ENCODE measurements at places on chromosomes 3 and 15.

DNA sequence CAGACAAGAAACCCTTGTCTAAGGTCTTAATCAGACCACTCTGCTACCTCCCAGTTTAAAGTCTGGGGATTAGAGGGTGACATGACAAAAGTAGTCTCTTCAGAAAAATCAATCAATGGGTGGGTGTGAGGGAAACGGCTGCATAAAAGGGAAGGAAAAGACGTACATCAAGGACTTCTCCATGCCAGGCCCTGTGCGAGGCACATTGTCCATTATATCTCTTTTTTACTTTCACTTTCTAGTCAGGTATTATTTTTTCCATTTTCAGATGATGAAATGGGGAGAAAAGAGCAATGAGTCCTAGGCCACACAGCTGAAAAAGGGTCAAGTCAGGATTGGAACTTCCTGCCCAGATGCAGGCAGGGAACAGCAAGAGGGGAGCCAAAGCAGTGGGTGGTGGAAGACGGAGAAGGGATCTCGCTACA, 4.6 kb upstream of the CX3CR1 start:
- no peak for DNase-seq

- no peak for DNase-seq
Measured at GRCh38 chr3:18531662-18532061, 106.5 kb upstream of the SATB1 start.

DNA sequence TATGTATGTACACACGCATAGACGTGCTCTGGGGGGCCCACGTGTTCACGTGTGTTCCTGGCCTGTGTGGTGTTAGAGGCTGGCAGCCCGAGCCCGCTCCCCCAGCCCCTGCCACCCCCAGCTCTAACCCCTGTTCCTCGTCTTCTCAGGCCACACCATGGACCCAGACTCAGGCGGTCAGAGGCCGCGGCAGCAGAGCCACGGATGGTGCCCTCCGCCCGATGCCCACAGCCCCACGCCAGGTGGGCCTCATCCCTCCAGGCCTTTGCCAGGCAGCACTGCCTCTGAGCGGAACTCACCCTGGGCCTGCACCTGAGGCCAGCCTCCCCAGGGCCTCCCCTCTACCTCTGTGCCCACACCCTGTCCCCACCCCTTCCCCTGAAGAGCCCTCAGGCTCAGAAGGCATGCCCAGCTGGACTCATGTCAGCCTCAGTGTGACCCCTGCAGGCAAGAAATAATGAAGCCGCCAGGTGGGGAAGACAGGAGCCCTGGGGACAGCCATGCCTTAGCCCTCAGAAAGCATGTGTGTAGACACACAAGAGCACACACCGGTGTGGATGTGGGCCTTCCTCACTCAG, 16.4 kb upstream of the GNAT1 start:
- no peak for DNase-seq

DNA sequence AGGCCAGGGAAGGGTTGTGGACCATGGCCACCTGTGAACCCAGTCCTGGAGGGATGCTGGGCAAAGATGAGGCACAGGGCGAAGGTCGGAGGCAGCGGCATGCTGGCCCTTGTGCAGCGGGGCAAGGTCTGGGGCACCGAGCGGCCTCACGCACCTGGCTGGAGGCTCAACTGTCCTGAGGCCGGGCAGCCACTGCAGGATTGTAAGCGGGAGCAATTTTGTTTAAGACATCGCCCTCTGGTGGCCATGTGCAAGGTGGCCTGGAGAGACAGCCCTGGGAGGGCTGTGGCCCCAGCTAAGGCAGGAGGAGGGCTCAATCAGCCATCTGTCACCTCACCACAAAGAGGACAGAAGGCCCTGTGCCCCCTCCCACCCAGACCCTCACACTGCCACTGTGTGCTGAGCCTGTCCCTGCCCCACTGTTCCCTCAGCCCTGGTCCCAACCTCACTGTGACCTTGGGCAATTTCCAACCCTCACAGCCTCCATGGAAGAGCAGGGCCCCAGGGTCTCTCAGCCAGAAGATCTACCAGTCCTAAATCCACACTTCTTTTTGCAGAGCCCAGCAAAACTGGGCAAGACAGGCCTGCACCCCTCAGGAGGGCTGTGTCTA, 46.2 kb downstream of the TPRA1 start:
- DNase-seq, result peak; percentile 43

DNA sequence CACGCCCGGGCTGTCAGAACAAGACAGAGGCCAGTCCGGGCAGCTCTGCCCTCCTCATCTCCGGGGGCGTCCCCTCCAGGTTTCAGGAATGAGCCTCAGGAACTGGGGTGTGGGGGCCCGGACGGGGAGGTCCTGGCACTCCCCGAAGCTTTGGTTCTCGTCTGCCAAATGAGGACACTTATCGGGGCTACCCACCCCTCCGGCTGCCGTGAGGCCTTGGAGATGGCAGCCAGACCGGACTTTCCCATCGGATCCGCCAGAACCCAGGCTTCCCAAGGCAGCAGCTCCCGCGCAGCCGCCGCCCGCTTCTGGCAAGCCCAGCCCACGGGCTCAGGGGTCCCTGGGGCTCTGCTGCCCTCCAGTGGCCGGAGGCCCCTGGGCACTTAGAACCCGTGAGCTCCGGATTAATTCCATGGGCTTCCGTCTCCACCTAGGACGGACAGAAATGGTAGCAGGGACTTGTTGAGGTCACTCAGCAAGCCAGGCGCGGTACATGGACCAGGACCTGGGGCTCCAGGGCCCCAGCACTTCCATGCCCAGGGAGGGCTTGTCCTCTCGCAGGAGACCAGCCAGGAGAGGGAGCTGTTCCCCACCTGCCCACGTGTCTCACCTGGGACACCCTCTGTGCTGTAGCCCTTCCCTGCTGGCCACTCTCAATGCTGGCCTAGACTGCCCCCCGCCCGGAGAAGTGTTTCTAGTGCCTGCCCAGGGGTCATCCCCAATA, 89.4 kb downstream of the LINGO1 start:
- peak; percentile 78 for DNase-seq

DNA sequence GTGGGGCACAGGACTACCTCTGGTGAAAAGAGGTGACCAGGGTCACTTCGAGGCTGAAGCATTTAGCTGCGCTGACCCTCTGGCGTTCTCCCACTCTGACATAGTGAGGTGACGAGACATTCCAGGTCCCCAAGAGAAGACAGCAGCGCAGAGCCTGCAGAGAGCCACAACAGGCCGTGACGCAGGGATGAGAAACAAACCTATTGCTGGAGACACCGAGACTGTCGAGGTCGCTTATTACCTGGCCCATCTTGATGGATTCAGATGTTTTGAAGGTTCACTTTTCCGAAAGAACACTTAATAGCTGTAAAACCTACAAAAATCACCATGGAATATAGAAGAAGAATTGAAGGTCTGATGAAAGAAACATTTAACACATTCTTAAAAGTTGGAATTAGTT, 466.3 kb downstream of the NR2F2 start:
- no peak for DNase-seq

DNA sequence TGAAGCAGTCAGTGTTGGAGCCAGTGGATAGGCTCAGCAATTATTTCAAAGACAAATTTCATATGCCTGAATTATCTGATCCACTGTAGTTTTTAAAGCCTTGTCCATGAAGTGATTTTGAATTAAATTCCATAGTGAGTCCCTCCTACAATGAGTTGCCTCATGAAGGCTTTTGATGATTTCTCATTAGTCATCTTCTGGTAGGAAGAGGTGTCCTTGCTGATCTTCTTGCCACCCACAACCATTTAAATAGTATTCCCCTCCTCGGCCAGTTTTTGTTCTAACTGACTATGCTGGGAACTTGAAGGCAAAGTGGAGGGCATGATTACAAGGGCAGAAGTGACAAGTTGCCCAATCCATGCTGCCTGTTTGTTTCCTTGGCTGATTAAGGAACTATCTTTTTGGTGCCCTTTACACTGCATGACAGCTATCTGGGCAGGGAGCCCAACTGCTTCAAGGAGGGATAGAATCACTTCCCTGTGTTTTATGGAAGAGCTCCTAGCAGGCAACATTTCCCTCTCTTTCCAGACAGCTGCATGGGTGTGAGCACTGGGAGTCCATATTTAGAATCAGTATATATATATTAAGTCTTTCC, 617.5 kb downstream of the ZPLD1 start:
- DNase-seq, result no peak

- no peak for DNase-seq
Measured at GRCh38 chr3:40181182-40181581, 128.3 kb upstream of the EIF1B start.

GRCh38 chr3:126524429-126524988, 554 bp downstream of the CHST13 start:
- no peak for DNase-seq

DNA sequence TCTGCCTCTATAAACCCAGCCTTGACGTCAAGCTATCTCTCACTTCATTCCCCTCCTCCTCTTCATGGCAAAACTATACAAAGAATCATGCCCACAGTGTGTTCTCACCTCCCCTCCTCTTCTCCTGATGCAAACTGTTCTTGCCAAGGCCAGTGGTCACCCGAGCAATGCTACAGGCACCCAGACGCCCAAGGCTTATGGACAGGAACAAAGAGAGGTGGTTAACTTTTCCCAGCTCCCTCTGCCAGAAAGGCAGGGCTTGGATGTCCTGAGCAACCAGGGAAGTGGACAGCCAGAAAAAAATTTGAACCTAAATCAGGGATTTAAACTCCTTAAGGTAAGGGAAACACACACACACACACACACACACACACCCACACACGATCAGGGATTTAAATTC, 5.1 kb downstream of the SLC41A3 start:
- no peak for DNase-seq

DNA sequence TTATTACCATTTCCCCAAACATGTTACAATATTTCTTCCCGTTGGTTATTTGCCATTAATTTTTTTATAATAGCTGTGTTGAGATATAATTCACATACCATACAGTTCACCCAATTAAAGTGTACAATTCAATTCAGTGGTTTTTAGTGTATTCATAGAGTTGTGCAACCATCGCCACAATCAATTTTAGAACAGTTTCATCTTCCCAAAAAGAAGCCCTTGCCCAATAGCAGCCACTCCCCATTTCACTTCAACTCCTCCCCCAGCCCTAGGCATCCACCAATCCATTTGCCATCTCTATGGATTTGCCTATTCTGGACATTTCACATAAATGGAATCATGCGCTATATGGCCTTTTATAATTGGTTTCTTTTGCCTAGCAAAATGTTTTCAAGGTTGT, 225.1 kb downstream of the EPHB1 start:
- no peak for DNase-seq

GRCh38 chr15:67296188-67296587, 41.6 kb downstream of the IQCH start:
- no peak for DNase-seq

DNA sequence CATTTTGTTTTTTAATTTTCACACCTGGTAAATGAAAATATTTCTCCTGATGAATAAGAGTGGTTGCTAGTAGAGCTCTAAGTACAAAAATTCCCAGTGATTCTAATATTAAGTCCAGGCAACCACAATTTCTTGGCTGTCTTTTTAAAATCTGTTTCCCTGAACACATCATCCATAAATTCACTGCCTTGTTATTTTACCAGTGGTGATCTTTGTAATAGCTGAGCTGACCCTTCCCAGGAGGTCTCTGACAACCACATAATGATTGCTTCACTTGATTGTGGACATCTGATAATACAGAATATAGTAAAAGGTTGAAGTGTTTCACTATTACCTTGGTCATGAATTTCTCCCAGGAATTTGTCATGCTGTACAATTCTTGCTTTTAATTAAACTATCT, 13.9 kb upstream of the TOP2B start:
- DNase-seq, result no peak

DNA sequence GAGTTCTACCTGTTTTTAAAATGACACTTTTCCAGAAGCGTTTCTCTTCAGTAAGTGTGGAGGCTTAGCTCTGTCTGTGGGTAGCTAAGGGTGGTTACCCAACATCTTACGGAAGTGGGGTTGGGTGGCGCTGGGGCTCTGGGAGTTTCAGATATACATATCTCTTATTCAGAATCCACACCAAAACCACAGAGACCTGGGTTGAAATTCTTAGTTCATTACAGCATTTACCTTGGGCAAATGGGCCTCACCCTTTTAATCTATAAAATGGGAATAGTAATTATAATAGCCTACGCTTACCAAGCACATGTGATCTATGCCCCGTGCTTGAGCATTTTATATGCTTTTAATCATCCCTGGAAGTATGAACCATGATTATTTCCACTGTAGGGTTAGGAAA, 9.4 kb downstream of the PTPRG start:
- no peak for DNase-seq

DNA sequence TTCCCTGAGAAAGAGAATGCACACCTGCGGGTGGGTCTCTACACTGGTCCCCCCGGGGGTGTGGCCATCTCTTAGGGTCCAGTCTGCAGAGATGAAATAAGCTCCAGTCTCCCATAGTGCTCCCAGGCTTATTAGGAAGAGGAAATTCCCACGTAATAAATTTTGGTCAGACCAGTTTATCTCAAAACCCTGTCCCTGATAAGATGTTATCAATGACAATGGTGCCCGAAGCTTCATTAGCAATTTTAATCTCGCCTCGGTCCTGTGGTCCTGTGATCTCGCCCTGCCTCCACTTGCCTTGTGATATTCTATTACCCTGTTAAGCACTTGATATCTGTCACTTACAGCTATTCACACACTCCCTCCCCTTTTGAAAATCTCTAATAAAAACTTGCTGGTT, 46.8 kb downstream of the OR5H15 start:
- no peak for DNase-seq

DNA sequence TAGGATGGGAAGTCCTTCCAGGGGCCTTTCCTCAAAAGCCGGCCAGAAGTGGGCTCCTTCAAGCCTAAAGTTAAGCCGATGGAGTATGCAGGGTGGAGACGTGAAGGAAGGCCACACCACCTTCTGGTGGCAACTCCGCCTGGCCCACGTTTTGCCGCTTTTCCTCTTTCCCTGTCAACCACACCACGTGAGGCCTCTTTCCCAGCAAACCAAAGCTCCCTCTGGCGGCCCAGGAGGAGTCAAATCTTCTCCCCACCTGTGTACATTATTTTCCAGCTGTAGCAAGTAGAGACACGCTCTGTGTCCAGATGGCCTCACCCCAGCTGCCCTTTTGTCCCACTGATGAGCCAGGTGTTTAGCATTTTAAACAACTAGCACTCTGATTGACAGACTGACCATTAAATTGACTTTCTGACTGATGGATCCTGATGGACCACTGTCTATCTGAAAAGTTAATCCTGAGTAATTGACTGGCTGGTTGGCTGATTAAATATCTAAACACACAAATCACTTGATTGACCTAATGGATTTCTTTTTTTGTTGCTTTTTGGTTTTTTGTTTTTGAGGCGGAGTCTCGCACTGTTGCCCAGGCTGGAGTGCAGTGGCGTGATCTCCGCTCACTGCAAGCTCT, 59.6 kb upstream of the ZBTB38 start:
- no peak for DNase-seq

GRCh38 chr15:31544361-31544760, 217.7 kb downstream of the KLF13 start:
- no peak for DNase-seq

DNA sequence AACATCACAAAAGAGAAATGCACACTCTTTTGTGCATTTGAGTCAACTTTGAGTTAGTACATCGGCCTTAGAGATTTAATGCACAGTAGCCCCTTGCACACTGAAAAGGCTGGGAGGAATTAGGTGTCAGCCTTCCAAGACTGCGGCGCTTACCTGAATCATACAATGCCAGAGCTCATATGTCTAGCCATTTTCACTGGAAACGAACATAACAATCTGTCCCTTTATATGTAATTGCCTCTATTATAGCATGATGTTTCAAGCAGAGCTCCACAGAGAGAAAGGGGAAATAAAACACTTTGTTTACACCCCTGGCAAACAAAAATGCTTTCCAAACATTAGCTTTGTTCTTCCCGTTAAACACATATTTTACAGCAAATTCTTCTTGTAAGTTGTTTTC, 315.7 kb upstream of the SLCO3A1 start:
- DNase-seq, result no peak
